ENCODE measurements at places on chromosomes 7 and 10.

DNA sequence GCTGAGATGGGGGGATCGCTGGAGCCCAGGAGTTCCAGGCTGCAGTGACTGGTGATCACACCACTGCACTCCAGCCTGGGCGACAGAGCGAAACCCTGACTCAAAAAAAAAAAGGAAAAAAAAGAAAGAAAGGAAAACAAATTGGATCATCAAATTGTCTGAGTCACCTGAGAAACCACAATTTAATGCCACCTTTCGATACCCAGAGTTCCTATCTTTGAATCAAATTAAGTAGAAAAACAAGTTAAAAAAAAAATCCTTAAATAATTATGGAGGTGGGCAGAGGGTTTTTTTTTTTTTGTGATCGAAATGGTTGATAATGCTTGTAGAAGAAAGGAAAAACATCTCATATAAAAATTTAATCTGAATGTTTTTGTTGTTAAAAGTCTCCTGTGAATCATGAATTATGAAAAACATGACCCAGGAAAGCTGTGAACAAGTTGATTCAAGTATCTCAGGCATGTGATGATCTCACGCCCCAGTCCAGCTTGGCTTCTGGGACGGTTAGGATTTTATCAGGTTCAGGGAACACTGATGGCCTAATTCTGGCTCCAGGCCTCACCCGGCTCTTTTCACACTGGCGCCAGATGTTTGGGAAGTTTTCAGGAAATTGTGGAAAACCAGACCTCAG is 25.3 kb upstream of the CUX1 start:
- DNase-seq, result no peak

DNA sequence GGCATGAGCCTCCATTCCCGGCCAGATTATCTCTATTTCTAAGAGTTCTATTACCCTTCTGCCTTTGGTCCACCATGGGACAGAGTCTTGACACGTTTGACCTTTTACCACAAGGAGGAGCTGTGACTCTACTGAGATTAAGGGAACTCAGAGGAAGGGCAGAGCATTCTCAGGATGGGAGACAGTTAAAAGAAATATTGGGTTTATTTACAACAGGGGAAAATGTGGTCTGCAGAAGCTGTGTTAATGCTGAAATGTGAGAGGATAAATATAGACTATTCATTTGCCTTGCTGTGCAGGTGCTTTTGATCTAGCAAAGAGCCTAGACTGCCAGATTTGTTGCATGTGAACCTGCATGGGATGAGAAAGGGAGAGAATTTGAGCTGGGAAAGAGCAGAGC is 45.8 kb upstream of the PRSS58 start:
- no peak for DNase-seq

DNA sequence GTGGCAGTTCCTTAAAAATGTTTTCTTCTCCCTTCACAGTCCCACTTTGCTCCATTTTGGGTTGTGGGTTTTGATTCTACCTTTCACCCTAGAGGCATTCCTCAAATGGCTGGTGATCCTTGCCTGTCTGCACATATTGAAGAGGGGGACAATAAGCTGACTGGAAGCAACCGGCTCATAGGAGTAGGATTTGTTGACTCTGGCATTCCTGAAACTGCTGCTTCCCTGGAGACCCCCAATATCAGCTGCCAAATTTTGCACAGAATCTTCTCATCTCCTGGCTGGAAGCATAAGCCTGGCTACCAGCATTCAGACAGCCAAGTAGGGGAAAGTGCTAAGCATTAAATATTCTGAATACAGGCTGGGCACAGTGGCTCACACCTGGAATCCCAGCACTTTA is 53.7 kb downstream of the KIF5B start:
- no peak for DNase-seq

DNA sequence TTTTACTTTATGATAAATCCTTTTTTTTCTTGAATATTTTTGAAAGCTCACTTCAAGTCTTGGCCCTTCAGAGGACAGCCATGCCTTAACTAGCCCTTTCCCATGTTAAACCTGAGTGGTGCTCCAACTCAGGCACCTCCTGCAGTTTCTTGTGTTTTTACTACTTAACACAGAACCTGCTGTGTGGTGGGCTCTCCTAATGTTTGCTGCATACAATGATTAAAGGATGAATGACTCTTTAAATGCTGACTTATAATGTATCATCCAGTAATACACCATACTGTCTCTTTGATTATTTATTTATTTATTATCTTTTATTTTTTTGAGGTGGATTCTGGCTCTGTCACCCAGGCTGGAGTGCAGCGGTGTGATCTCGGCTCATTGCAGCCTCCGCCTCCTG is 179.4 kb downstream of the SEMA3E start:
- DNase-seq, result no peak

GRCh38 chr10:125415006-125415633 is 254.8 kb upstream of the CTBP2 start:
- no peak for DNase-seq

DNA sequence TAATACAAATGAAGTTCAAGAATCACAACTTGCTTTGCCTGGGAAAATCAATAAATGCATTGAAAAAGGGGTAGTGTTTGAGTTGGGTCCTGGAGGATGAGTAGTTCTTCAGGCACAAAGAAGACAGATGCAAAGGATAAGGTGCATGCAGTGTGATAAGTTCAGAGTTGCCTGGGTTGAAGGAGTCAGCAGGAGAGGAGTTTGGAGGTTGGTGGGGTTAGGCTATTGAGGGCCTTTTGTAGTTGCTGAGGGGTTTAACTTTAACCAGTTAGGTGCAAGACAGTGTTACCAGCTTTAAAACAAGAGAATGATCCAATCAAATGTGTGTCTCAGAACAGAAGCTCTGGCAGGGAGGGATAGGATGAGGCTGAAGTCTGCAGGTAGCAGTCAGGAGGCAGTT is 44.3 kb upstream of the GLCCI1 start:
- no peak for DNase-seq

DNA sequence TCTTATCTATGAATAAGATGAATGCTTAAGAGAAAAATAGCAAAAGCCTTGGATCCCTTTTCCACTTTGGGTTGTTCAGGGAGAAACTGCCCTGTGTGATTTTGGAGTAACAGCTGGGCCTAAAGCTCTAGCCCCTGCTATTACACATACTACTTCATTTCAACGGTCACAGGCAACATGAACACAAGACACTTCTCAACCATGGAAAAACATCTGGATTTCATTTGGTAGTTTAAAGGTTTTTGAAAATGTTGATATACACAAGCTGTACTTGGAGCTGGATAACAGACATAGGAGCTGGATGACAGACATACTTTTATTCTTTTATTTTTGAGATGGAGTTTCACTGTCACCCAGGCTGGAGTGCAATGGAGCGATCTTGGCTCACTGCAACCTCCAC is 2.7 kb upstream of the CHUK start:
- DNase-seq, result no peak

DNA sequence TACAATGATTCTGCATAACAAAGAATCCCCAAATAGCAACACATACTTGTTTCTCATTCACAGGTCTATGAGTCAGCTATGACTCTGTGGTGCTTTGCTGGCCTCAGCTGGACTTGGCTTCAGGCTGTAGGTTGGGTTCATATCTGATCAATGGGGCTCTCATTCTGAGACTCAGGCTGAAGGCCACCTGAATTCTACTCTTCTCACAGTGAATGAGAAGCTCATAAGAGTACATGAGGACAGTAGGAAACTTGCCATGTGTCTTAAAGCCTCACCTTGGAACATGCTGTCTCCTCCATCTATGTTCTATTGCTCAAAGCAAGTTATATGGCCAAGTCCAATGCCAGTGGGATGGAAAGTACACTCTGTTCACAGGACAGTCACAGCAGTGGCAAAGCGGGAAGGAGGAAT is 292.9 kb downstream of the BMPER start:
- DNase-seq, result no peak

GRCh38 chr7:103574576-103574975 is 128.6 kb upstream of the SLC26A5 start:
- DNase-seq, result no peak

- DNase-seq, result no peak
Measured at GRCh38 chr10:93065675-93066543, 5.3 kb downstream of the CYP26C1 start.

GRCh38 chr10:76675561-76675950 is 962.1 kb downstream of the KCNMA1 start:
- DNase-seq, result no peak

DNA sequence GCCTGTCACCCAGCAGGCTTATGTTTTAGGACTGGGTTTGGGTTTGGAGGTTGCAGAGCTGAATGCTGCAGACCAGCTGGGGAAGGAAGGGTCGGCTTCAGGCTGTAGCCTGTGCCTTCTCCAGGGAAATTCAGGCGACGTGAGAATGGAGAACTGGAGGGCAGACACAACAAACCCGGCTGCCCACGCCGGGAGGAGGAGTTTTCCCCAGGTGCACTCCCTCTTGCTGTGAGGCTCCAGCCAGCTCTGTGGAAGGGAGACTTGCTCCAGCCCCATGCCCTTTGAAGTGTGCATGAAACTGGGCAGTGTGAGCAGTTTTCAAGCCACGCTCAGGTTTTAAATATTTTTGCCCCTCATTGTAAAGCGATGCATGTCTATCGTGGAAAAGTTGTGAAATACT is 279.1 kb downstream of the CCSER2 start:
- DNase-seq, result no peak

DNA sequence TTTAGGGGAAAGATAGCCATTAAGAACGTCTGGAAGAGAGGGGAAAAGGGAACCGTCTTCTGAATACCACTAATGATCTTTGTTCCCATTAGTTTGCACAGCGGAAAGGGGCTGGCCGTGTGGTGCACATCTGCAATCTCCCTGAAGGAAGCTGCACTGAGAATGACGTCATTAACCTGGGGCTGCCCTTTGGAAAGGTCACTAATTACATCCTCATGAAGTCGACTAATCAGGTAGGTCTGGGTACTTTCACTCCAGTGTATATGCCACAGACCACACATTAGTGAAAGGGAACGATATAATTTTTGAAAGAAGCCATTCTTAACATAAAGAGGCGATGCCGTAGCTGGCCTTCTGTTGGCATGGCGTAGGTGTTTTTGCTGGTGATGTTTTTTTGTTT is 74.3 kb upstream of the PDCD4 start:
- DNase-seq, result no peak

DNA sequence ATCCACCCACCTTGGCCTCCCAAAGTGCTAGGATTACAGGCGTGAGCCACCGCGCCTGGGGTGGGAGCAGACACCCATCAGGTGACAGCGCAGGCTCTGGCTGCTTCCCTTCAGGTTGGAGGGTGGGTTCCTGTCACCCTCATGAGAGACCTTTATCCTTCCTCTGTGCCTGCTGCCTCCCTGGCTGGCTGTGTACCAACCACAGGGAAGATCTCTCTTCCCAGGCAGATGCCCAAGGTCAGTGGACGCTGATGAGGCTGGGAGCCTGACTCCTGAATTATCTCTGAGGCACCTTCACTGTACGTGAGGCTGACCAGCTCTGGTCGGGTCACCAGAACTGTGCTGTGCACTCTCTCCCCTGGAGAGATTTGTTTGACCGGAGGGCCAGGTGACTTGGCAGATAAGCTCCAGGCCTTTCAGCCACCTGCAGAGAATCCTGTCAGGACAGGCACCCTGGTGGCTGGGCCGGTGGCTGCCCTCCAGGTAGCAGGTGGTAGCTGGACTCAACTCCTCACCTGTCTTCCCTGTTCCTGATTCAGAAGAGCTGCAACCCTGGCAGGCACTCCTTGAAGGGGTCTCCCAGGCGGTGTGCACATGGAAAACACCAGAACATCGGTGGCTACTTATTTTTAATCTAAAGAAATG is 251.9 kb downstream of the GLRX3 start:
- no peak for DNase-seq

GRCh38 chr10:129500617-129501339 is 33.7 kb downstream of the MGMT start:
- DNase-seq, result no peak

DNA sequence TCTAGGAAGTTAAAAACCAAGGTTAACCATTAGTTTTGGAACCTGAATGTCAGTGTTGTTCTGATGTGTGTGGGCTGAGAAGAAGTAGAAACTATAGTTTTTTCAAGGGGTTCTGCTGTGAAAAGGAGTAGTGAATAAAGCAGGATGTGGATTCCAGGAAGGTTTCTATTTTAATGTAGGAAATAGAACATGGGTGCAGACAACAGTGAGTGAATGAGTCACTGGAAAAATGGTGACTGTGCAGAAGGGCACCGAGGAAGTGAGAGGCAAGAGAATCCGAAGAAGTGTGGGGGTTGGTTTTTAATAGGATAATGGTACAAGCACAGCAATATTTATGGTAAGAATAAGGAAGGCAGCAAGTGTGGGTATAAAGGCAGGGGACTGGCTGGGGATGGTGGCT is 120.4 kb downstream of the ARHGAP21 start:
- DNase-seq, result no peak

- no peak for DNase-seq
Measured at GRCh38 chr7:155291045-155291530, 6.6 kb upstream of the INSIG1 start.

DNA sequence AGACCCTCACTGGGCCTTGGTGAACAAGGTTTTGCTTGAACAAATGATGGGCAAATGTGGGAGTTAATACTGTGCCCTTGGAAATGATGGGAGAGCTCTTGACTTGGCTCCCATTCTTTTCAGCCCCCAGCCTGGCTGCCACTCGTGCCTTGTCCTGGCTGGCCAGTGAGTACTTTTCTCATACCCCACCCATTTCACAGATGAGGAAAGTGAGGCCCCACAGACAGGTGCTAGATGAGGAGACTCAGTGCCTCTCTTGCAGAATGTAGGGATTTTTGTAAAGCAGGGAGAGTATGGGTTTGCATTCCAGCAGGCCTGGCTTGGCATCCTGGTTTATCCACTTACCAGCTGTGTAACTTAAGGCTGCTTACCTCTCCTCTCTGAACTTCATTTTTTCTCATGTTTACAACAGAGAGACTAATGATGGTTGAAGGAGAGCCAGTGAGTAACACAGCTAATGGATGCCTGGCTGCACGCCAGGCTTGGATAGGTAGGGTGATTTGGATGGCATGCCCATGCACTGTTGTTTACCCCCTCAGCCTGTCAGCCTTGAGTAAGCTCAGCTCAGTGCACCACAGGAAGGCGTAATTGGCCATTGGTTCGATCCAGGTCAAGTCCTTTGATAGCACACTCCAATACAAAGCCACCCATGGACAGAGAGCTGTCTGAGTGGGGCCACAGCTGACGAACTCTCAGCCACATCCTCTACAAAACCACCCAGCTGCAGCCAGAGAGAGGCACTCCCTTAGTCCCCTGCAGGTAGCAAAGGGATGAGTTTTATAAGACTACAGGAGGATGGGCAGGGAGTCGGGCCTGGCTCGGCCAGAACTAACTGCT is 436.8 kb downstream of the RPS24 start:
- DNase-seq, result no peak

DNA sequence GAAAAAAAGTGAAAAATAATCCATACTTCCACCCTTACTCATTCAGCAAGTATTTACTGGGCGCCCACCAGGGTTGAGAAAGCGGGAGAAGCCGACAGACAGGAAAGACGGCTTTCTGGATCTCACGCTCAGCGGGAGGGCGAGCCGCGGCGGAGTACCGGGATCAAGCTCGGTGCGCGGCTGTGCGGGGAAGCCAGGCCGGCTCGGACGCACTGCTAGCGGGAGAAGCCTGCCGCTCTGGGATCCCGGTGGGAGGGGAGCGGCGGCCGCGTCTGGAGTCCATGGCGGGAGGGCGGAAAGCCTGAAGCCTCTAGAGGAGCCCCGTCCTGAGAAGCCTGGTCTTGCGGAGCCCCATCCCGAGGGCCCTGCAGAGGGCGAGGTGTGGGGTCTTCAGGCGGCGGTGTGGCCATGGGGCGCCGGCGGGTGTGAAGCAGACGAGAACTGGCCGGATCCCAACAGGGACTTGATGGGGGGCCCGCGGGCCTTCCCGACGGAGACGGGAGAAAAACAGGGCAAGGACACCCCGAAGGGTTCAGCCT is 82.9 kb downstream of the VIPR2 start:
- DNase-seq, result no peak

GRCh38 chr10:104274762-104275721 is 6.1 kb downstream of the GSTO2 start:
- DNase-seq, result no peak

GRCh38 chr10:28242555-28243204 is 60.2 kb downstream of the MPP7 start:
- DNase-seq, result no peak

Data from T follicular helper cell (primary cell).